NCI-H524 (cell line): ENCODE measurements at places on chromosomes 1 and 21.

- no peak for DNase-seq
These were observed 8.0 kb downstream of the MRPS14 start for GRCh38 chr1:175015243-175015642.

DNA sequence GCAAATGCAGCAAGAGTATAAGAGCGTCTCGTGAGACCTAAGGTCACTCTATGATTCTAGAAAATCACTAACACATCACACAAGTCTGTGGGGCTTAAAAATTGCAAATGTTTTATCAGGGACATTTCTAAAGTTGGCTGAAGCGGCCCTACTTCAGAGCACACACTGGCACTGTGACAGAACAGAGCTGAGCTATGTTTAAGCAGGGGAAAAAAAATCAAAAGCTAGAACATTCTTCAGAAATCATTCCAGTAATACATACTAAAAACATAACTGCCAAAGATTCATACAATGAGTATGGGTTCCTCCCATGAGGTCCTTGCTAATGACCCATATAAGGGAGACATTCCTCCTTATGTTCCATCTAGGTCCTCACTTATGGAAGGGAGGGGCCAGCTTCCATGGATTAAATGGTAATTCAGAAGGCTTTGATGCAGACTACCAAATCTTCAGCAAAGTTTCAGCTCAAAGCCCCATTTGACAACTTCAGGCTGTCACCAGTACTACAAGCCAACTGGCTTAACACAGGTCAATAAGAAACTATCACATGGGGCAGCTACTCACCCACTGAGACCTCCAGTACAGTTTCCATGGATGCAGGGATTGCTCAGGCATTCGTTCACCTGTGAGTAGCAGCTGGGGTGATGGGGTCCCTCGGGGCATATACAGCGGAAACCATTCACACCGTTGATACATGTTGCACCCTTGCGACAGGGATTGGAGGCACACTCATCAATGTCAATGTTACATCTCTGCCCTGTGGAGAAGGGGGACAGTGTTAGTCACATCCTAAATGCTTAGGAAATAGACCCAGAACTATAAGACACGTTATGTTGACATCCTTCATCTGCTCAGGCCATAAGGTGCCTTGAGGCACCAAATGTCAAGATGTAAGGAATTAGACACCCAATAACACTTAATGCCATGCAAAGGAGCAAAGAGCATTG, 58.4 kb upstream of the ADAM30 start:
- no peak for DNase-seq

DNA sequence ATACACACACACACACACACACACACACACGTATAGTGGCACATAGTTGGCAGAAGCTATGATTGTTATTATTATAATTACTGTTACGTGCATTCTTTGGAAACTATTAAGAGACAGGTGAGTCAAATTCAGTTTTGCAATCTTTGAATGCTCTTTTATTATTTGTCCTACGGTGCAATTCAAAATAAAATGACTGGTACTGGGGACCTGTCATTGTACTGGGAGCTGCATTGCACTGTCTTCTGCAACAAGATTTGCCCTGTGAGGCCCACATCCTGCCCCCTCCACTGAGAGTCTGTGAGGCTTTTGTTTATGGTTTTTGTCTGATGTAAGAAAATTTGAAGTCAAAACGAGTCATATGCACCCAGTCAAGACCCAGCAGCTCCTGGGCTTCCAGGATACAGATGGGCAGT, 1.9 kb downstream of the LY9 start:
- no peak for DNase-seq

DNA sequence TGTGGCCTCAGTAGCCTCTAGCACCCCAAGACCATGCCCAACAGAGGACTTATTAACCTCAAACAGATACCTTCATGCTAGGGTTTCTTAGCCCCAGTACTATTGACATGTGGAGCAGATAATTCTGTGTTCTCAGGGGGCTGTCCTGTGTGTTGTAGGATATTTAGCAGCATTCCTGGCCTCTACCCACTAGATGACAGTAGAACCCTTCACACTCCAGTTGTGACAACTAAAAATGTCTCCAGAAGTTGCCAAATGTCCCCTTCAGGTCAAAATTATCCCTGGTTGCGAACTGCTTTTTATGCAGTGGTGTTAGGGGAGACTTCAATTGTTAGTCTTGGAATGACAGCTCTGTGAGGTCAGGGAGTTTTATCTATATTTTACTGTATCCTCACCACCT, 8.1 kb downstream of the KAZN start:
- peak; percentile 2 for DNase-seq

- peak; percentile 26 for DNase-seq
These were observed 36.6 kb downstream of the TMEM50B start for GRCh38 chr21:33443194-33443593.

DNA sequence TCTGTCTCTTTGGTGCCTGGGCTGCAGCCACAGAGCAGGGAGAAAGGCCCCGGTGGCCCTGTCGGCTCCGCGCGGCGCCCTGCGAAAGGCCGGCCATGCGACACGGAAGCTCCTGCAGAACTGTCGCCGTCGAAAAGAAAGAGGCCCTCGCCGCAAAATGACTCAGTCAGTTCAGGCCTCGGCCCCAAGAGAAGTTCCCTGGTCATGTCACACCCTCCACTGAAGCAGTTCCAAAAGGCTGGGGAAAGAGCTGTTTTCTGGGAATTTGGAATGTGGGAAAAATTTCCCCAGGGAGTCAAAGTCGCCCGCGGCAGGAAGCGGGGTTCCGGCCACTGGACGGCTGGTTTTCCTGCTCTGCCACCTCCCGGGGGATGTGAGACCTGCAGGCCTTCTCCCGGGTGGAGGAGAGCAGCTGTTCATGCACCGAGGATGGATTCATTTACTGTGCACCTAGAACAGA, 115.8 kb upstream of the ZNF678 start:
- peak; percentile 45 for DNase-seq

DNA sequence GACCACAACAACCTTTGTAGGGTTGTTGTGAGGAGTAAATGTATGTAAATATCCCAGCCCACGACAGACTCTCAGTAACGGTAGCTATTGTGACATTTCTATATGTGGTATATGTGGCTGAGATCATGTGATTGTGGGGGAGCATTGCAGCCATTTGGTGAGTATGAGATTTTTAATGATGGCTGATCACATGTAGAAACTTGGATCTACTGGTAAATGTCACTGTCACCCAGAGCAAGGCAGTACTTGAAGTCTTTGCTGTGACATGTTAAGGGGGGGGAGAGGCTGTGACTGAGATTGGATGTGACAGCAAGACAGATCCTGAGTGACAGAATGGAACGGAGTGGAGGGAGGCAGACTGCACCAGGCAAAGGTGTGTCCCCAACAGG, 23.9 kb upstream of the MEF2D start:
- DNase-seq = no peak

DNA sequence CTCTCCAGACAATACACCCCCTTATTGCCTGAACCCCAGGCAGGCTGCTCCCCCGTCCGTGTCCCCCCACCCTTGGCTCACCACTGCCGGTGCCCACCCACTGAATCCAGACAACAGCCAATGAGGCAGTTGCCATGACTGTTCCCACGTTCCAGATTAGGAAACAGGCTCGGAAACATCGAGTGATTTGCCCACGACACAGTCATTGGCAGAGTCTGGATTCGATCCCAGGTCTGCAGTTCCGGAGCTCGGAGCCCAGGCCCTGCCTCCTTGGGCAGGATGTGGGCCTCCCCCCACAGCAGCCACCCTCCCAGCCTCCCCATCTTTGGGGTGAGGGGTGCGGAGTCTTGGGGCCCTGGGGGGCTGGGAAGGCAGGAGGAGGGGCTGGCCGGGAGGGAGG, 20.3 kb upstream of the CLSTN1 start:
- DNase-seq = no peak

- no peak for DNase-seq
These were observed 51.1 kb downstream of the USP1 start for GRCh38 chr1:62487956-62488355.

DNA sequence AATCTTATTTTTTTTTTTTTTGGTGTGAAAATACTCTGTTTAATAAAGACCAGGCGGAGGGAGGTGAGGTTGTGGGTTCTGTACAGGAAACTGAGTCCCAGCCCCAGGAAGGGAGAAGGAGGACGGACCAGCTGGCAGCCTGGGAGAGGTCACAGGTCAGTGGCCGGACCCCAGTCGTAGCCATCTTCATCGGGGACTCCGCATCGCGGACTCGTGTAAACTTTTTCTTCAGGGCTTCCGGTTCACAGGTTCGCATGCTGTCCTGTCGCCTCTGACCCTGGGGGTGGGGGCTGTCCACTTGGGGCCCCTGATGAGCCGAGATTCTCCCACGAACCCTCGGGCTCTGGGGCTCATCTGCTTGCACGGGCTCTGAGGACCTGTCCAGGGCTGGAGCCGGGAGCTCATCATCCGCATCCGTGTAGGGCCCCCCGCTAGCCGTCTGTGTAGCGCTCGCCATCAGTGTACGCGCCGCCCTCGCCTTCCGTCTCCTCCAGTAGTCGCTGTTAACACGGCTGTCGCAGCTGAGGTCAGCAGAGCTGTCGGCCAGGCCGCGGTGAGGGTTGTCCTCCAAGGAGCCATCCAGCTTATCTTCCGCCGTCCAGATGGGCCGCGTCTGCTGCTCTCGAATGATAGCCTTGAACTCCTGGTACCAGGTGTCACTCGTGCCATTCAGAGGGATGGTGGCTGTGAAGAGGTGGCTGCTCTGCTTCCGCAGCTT, 975.7 kb upstream of the PRMT6 start:
- DNase-seq = no peak

- DNase-seq = no peak
These were observed 7.7 kb downstream of the LPGAT1 start for GRCh38 chr1:211822677-211823407.

DNA sequence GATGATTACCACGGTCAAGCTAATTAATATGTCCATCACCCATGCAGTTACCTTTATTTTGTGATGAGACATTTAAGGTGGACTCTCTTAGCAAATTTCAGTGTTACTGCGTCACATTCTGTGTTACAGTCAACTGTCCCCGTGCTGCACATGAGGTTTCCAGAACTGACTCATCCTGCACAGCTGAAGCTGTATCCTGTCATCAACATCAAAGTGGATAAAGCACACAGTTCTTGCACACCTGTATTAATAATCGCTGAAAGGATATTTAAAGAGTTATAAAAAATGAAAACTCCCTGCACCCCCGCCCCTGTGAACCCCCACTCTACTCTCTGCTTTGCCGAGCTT, 3.4 kb upstream of the KRTAP10-5 start:
- no peak for DNase-seq
